ENCODE measurements at places on chromosomes 5 and 9.

GRCh38 chr9:132551556-132551955, 30.9 kb upstream of the BARHL1 start:
- no peak for DNase-seq

GRCh38 chr9:123445981-123446610, 90.1 kb downstream of the CRB2 start:
- no peak for DNase-seq

GRCh38 chr9:75161116-75161857, 73.0 kb downstream of the OSTF1 start:
- no peak for DNase-seq

- no peak for DNase-seq
Measured at GRCh38 chr5:9545136-9545991, 511 bp downstream of the SEMA5A start.

GRCh38 chr5:41194339-41194738, 19.0 kb downstream of the C6 start:
- no peak for DNase-seq

- DNase-seq: no peak
Measured at GRCh38 chr5:18003784-18004183, 369.5 kb downstream of the TAF11L14 start.

DNA sequence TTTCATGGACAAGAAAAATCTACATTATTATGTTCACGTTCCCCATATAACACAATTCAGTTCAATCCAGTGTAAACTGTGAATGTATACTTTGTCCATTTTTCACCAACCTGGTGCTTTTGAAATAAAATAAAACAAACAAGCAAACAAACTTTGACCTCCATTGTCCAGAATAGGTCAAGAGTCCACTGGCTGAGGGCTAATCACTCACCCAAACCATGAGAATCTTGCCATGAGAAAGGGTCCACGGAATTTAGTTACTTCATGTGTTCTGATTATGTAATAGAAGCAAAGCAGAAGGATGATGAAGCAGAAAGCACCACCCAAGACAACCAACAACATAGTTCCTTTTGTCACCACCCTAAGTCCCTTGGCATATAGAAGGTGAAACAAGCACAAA, 28.7 kb downstream of the DIAPH1 start:
- DNase-seq: no peak

- no peak for DNase-seq
Measured at GRCh38 chr5:158770506-158770905, 329.2 kb downstream of the EBF1 start.

GRCh38 chr5:95238560-95239325, 46.2 kb downstream of the MCTP1 start:
- no peak for DNase-seq

GRCh38 chr5:131513780-131514179, 121.2 kb downstream of the RAPGEF6 start:
- no peak for DNase-seq

DNA sequence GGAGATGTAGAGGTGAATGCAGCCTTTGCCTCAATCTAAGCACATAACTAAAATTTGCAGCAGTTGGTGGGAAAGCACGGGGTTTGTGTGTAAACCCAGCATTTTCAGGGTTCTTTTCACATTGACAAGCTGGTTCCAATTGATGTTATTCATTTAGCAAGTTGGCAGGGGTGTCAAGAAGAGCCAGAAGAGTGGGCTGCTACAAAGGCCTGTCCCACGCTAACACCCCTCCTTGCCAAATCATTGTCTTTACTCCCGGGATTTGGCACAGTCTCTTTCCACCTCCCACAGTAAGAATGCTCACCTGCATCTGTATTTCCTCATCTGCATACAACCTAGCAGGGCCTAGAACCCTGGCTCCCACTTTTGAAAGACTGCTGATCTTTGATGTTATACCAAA, 11.8 kb downstream of the RGMB start:
- no peak for DNase-seq

GRCh38 chr5:119338326-119338946, 17.4 kb upstream of the TNFAIP8 start:
- no peak for DNase-seq

DNA sequence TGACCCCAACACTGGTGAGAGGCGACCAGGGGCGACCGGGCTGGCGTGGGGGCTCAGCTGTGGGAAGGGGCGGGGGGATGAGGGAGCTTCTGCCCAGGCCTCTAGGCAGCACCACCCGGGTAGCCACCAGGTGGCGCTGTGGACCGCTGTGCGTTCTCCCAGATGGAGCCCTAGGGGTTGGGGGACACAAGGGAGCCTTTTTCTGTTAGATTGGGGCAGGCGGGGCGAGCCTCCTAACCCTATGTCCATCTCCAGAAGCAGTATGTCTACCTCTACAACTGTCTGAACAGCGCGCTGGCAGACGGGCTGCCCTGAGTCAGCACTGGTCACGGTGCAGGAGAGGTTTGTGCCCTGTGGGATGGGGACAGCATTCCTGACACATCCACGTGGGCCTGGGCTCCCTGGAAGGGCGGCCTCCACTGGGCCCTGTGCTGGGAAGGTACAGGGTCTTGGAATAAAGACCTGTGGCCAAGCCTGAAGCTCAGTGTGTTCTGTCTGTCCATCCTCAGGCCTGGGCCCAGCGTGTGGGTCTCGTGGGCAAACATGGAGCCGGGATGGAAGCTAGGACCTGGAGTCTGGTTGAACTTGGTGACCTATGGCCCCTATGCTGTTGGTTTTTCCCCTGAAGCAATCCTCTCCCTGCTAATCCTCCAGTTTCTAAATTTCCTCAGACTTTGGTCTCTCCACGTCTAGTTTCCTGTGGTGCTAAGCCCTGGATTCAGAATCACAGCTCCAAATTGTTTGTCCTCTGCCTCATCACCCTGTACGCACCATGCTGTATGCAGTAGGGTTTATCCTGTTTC, 23.1 kb upstream of the SPTLC1 start:
- peak; percentile 81 for DNase-seq

GRCh38 chr5:150013931-150014330, 13.4 kb downstream of the HMGXB3 start:
- no peak for DNase-seq

Measured in stimulated activated CD4-positive, alpha-beta T cell treated with anti-CD3 and anti-CD28 coated beads, Interleukin-2, amount 100 ng/mL, for 48 hours (primary cell).